Hindlimb muscle (tissue), 1 donor: ENCODE measurements at places on chromosomes 7 and 10. TPM values are rescaled to one million over a fixed set of nuclear protein-coding genes. Genes with fewer than 3 reads are reported as not detected.

- no peak for DNase-seq
Observed at GRCh38 chr7:5214641-5215040, 24.6 kb downstream of the WIPI2 start.

- no peak for DNase-seq
Observed at GRCh38 chr7:2720024-2720423, 32.0 kb downstream of the AMZ1 start.

Gene MOGAT3
- polyA plus RNA-seq, result not detected

DNA sequence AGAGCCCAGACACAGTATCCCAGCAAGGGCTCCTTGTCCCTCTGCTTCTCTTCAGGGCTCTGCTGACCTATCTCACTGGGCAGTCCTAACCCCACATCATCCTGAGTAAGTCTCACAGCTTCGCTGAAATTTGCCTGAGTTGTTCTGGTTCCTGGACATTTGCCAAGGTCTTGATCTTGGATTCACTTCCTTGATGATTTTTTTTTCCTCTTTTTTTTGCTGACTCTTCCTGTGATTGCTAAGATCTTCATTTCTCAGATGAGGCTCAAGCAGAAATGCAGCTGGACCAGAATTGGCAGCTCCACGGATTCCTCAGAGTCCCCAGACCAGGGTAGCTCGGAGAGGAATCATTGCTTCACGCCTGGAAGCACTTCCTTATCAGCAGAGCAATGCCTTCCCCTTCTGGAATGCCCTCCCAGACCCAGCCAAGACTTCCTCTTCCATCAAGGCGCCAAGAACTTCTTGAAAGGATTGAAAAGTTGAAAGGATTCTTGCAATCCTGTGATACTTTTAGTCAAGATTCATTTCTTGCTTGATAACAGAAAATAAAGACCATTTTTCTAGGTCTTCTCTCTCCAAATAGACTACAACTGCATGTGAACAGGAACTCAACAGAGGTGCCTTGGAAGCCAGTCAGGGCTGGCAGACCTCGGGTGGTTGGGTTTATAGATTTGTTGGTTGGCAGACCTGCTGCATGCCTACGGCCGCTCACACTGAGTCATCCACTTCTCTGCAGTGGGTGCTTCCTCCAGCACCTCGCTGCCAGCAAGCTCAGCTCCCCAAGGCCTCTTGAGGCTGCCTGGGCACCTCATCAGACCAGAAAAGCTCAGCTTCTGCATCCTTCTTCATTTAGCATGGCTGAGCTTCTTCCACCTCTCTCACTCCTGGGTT lies 8.8 kb upstream of the AFAP1L2 start:
- no peak for DNase-seq
